ENCODE measurements at places on chromosomes 3 and 15. TPM values are rescaled to one million over a fixed set of nuclear protein-coding genes. Genes with fewer than 3 reads are reported as not detected.

GRCh38 chr15:56553486-56553885 is 88.5 kb upstream of the MNS1 start:
- no peaks in the 10 kb centered on the region for H3K27me3 ChIP-seq
- H3K4me1 ChIP-seq = no peaks in the 10 kb centered on the region
- H3K27ac ChIP-seq = no peak overlapping the region
- H3K4me3 ChIP-seq = no peak overlapping the region
- H3K36me3 ChIP-seq = no peaks in the 10 kb centered on the region
- no peak for DNase-seq

DNA sequence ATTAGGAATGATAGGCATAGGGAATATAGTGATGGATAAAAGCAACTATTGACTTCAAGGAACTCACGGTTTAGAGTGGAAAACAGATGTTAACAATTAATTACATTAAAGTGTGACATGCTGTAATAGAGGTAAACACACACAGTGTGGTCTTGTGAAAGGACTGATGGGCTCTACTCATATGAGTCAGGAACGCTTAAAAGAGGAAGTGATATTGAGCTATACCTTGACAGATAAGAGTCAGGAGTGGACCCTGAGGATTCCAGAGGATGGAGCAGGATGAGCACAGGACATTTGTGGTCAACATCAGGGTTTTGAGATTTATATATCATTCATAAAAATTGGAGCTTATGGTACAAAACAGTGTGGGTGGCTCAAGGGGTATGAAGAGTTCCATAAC is 11.0 kb downstream of the EXOG start:
- H3K4me1 ChIP-seq = no peaks in the 10 kb centered on the region
- H3K27ac ChIP-seq = no peak overlapping the region
- H3K36me3 ChIP-seq = peaks cover 33% of the 10 kb centered on the region
- DNase-seq = no peak
- no peaks in the 10 kb centered on the region for H3K27me3 ChIP-seq

DNA sequence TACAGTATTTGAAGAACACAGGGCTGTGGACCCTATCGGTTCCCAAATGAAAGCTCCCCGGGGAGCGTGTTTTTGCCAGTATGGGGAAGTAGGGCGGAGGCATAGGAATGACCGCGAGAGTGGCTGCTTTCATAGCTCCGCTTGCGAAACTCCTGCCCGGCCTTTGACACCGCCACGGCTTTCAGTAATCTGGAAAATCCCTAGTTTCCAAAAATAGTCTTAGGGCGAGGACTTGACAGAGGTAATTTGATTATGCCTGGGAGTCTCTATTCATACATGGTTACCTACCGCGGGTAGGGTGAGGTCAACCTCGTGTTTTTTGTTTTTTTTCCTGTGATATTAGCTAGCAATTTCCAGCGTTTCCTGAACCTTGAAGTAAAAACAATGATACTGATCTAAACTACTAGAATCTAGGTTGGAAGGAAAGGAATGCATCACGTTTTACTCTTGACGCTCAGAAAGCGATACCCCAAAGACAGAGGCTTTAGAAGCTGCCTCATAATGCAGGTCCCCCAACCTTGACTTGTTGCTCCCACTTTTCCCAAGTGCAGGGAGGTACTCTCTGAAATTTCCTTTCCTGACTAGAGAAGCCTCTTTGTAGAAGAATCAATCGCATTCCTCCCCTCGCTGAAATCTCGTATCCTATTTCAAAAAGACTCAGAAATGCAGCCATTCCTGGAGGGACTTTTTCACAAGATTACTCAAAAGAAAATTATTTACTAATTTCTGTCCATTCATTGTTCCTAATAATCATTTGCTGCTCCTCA is 894 bp upstream of the CCNL1 start:
- H3K27ac ChIP-seq = peak overlapping the region; percentile 96
- H3K36me3 ChIP-seq = peaks cover 34% of the 10 kb centered on the region
- no peak for DNase-seq
- H3K4me1 ChIP-seq = peaks cover 11% of the 10 kb centered on the region
- H3K27me3 ChIP-seq = no peaks in the 10 kb centered on the region
- peak overlapping the region; percentile 91 for H3K4me3 ChIP-seq

- H3K36me3 ChIP-seq = no peaks in the 10 kb centered on the region
- no peak overlapping the region for H3K4me3 ChIP-seq
- no peak overlapping the region for H3K27ac ChIP-seq
- no peaks in the 10 kb centered on the region for H3K4me1 ChIP-seq
Measured at GRCh38 chr3:71614426-71614825, 30.9 kb upstream of the FOXP1 start.

DNA sequence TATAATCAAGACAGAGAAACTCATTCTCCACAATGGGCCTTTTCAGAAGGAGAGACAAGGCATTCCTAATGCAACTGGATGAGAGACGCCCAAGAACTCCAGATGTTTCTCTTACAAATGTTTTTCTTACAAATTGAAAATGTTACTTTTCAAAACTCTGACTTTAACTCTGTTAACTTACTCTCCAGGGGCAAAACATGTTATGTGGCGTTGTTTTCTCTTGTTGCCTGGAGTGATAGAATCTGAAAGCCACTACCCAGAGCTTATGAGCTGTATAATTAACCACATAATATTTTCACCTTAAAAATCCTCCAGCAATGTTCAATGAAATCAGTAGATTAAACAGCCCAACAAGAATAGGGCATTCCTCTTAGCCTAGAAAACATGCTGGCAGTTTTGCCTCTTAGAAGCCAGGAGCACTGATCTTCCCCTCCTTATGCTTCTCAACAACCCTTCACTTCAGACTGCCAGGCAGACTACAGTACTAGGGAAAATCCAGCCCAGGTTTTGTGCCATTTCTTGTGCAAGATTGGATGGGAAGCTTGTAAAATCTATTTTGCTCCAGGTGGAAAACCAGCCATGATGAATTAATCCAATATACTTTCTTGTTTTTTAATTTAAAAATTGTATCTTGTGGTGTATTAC is 186.7 kb upstream of the GADL1 start:
- H3K36me3 ChIP-seq = no peaks in the 10 kb centered on the region
- no peak overlapping the region for H3K4me3 ChIP-seq
- H3K27ac ChIP-seq = no peak overlapping the region
- no peaks in the 10 kb centered on the region for H3K4me1 ChIP-seq
- no peaks in the 10 kb centered on the region for H3K27me3 ChIP-seq

Gene C2CD4A
- not detected for total RNA-seq

DNA sequence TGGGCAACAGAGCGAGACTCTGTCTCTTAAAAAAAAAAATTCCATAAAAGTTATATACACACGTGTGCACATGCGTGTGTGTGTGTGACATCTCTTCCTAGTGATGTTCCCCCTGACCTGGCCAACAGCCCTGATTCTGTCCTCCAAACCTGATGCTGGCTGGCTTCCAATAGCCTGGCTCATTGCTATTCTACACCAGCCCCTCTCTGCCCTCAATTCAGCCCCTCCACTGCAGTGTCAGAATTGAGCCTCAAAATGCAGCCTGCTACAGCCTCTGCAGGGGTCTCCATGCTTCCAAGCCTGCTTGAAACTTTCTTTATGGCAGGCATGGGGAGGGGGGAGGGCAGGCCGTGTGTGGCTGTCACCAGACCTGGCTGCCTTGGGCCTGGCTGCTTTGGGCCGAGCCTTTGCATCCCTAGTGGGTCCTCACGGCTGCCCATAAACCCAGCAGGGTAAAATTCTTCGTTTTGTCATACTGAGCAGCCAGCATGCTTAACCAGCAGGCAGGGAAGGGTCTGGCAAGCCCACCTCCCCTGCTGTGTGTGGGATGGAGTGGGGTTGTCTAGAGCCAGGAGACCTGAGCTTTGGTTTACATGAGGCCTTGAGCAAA is 22.7 kb upstream of the DOCK3 start:
- no peak overlapping the region for H3K4me3 ChIP-seq
- no peak for DNase-seq
- H3K27ac ChIP-seq = no peak overlapping the region

Gene AMT
- total RNA-seq = 0.72 TPM

GRCh38 chr15:71777216-71777943 is 33.0 kb upstream of the NR2E3 start:
- no peaks in the 10 kb centered on the region for H3K36me3 ChIP-seq
- H3K4me3 ChIP-seq = no peak overlapping the region
- peaks cover 21% of the 10 kb centered on the region for H3K27me3 ChIP-seq
- no peak for DNase-seq

DNA sequence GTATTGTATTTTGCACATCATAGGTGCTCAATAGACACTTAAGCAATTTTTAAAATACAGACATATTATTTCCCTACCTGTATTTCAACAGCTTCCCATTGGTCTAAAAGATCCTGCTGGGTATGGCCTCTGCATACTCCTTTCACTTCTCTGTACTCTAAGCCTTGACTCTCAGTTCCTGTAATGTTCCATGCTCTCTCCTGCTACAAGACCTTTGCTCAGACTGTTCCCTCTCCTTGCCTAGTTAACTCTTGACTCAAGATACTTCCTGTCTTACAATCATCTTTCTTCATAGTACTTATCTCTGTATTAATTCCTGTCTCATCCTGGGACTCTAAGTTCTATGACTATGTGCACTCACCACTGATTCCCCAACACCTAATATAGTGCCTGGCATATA is 1.7 kb downstream of the SCN11A start:
- peaks cover 5% of the 10 kb centered on the region for H3K4me1 ChIP-seq
- no peak for DNase-seq
- H3K27me3 ChIP-seq = no peaks in the 10 kb centered on the region
- H3K27ac ChIP-seq = no peak overlapping the region
- no peak overlapping the region for H3K4me3 ChIP-seq
- no peaks in the 10 kb centered on the region for H3K36me3 ChIP-seq

DNA sequence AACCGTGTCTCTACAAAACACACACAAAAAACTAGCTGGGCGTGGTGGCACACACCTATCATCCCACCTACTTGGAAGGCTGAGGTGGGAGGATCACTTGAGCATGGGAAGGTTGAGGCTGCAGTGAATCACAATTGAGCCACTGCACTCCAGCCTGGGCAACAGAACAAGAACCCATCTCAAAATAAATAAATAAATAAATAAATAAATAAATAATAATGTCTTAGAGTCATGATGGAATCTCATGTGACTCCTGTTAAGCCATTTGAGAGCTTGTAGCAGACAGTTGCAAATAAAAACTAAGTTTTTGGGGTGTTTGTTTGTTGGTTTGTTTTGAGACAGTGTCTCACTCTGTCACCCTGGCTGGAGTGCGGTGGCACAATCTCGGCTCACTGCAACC is 33.2 kb downstream of the SLC12A1 start:
- no peak overlapping the region for H3K4me3 ChIP-seq
- no peaks in the 10 kb centered on the region for H3K27me3 ChIP-seq
- no peaks in the 10 kb centered on the region for H3K36me3 ChIP-seq
- H3K27ac ChIP-seq = no peak overlapping the region
- H3K4me1 ChIP-seq = no peaks in the 10 kb centered on the region

GRCh38 chr15:40836020-40836419 is 7.5 kb upstream of the PPP1R14D start:
- H3K27ac ChIP-seq = no peak overlapping the region
- no peaks in the 10 kb centered on the region for H3K4me1 ChIP-seq
- H3K36me3 ChIP-seq = no peaks in the 10 kb centered on the region
- H3K27me3 ChIP-seq = no peaks in the 10 kb centered on the region
- H3K4me3 ChIP-seq = no peak overlapping the region

Gene SLC2A2
- 0.18 TPM for total RNA-seq

Gene RHOV
- 1.9 TPM for total RNA-seq

- H3K4me3 ChIP-seq = no peak overlapping the region
- H3K36me3 ChIP-seq = no peaks in the 10 kb centered on the region
- H3K4me1 ChIP-seq = peaks cover 50% of the 10 kb centered on the region
- DNase-seq = no peak
Measured at GRCh38 chr15:89070197-89071124, 17.8 kb upstream of the ABHD2 start.

Gene GCNT3
- 0.11 TPM for total RNA-seq

GRCh38 chr3:160928183-160928726 is 172.2 kb downstream of the PPM1L start:
- H3K4me1 ChIP-seq = no peaks in the 10 kb centered on the region
- no peak overlapping the region for H3K4me3 ChIP-seq

DNA sequence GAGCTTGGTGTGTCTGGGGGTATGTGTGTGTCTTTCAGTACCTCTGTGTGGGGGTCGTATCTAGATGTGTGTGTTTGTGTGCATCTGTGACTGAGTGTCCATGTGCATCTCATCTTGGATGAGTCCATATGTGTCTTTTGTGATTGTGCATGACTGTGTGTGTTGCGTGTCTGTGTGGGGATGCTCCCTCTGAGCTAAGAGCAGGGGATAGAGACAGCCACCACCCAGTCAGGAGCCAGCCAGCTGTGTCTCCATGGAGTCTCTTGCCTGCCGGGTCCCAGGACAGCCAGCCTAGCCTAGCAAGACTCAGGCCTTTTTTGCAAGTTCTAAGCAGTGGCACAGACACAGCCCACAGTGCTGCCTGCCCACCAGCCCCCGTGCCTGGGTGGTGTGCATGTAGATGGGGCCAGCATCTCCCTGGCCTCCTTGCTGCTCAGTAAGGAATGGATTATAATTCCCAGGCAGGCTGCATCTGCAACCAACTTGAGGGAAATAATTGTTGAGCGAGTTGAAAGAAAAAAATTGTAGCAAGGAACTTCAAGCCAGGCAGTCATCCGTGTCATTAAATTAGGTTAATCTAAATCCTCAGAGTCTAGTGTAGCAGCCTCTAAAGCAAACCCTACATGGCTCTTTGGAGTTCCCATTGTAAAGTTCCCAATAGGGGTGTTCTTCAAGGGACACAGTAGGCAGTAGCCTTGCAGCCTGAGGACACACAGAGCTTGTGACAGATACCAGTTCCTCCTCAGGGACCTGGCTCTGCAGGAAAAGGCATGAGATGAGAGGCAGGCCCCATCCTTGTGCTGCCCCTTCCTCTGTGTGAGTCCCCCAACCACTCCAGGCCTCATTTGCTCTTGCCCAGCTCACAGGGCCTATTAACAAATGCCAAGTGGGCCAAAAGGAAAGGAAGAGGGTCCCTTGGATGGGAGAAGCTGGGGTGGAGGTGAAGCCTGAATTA is 35.9 kb upstream of the MRPS22 start:
- H3K27ac ChIP-seq = no peak overlapping the region
- H3K36me3 ChIP-seq = no peaks in the 10 kb centered on the region
- H3K4me3 ChIP-seq = no peak overlapping the region
- DNase-seq = no peak

DNA sequence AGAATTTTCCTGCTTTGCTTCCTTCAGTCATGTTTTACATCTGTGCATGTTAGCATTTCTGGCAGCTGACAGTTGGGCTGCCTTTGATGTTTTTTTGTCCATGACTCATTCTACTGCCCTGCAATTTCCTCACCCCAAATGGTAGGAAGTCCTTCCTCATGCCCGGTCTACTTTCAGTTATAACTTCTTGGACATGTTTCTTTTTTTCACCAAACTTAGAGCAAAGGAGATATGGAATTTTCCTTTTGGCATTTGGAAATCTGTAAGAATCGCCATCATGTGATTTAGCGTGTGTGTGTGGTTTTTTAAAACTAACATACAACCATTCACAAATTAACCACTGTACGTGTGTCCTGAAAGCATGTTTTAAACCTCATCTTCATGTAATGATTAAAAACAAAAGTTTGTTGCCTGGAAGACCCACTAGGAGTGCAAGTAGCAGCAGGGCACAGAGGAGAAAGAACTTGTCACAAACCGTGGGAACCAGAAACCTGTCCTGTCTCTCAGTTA is 430.7 kb upstream of the CFAP20DC start:
- no peak overlapping the region for H3K4me3 ChIP-seq
- DNase-seq = no peak
- H3K27ac ChIP-seq = no peak overlapping the region
- no peaks in the 10 kb centered on the region for H3K36me3 ChIP-seq
- H3K27me3 ChIP-seq = no peaks in the 10 kb centered on the region
- no peaks in the 10 kb centered on the region for H3K4me1 ChIP-seq

All from K562 (cell line).